ENCODE measurements at places on chromosomes 7 and 10.

DNA sequence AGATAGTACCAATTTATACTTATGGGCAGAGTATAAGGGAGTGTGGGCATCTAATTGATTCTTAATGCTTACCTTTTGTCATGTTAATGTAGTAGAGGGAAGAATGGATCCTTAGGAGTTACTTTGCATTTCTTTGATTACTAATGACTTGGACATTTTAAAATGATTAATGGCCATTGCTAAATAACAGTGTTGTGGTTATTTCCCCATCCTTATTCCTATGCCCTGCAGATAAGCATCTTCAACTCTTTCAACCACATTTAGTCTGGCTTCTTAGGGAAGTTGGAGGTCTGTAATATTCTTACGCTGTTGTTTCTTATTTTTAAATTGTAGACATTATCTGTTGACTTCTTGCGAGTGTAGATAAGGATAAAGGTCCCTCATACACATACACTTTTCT, 37.2 kb downstream of the KAT6B start:
- no peak for DNase-seq

DNA sequence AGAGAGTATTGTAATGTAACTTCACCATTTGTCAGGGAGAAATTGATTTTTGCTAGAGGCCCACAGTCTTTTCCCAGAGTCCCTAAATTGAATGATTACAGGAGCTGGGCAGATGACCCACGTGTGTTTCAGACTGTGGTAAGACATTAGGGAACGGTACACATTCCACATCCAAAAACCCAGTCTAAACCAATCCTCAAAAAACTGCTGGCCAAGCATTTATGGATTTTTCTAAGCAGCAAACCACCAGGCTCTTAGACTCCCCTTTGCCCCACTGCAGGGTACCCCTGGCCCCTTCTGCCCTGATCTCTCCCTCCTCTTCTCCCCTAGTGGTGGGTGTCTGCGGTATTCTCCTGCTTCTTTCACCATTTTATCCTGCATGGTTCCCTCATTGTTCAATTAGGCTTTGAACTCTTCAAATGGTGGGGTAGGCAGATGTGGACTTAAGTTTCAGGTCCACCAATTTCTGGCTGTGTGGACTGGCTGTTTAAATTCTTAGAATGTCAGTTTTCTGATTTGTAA, 135.5 kb upstream of the SORCS3 start:
- DNase-seq = no peak

DNA sequence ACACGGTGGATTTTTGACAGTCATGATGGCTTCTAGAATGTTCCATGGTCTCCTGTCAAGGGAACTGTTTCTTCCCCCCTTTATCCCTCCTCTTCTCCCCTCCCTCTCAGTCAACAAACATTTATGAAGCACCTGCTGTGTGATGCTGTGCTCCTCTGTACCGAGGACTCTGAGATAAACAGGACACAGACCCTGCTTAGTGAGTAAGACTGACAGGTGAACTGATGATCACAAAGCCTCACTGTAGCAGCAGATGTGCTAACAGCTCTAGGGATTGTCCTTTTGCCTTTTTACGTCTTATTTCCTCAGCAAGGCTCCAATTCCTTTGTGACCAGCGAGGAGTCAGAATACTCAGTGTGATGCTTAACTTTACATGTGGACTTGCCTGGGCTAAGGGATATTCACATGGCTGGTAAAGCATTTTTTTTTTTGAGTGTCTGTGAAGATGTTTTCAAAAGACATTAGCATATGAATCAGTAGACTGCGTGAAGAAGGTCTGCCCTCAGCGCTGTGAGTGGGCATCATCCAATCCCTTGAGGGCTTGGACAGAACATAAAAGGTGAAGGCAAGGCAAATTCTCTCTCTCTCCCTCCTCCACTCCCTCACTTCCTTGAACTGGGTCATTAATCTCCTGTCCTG, 170.1 kb downstream of the ADRA2A start:
- no peak for DNase-seq

- no peak for DNase-seq
Observed at GRCh38 chr7:33233659-33234058, 104.3 kb downstream of the BBS9 start.

- no peak for DNase-seq
Observed at GRCh38 chr7:20470726-20471125, 140.0 kb downstream of the ITGB8 start.

GRCh38 chr10:6580279-6581029, 378 bp upstream of the PRKCQ start:
- DNase-seq = peak; percentile 85

- DNase-seq = no peak
Observed at GRCh38 chr7:25968205-25968993, 183.6 kb upstream of the NFE2L3 start.

DNA sequence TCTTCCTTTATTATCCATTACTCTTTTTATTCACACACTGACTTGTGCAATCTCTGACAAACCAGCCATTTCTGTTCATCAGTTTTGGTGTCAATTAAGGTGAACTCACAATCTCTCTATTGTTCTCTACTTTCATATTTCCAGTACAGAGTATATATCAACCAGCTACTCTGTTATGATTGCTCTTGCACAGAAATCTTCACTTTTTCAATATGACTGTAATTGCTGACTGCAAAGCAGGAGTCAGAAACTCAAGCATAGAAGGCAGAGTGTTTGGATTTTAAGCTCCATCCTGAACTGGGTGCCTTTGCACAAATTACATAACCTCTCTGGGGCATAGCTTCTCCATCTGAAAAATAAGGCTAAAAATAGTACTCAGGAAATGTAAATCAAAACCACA, 1042.0 kb downstream of the GRM8 start:
- DNase-seq = no peak

GRCh38 chr7:16399916-16400892, 21.1 kb downstream of the CRPPA start:
- DNase-seq = no peak

Measured in activated CD8-positive, alpha-beta memory T cell treated with anti-CD3 and anti-CD28 coated beads for 1 hour (primary cell).